ENCODE measurements at places on chromosomes 12 and 14.

- DNase-seq, result peak; percentile 92
These were observed 177.1 kb upstream of the SLC38A2 start for GRCh38 chr12:46549527-46550265.

DNA sequence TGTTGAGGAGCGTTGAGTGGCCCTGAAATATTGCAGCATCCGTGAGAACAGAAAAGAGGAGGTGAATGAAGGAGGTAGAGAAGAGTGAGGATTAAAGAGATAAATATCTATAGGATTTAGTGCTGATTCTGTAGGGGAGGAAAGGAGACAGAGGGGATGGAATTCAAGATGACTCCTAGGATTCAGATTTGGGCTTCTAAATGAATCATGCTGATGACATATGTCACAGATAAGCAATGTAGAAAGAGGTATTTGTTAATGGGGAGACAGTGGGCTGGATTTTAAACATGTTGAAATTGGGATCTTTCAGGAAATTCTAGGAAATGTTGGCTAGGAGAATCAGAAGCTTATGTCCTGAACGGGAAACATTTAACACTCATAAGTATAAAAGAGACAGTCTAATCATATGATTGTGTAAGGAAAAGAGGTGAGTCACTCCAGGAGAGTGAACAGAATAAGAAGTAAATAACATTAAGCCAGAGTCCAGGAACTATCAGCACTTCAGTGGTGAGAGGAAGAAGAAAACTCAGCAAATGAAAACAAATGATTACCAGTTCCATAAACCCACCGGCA is 58.1 kb upstream of the DIO2 start:
- peak; percentile 80 for DNase-seq

- DNase-seq, result peak; percentile 44
These were observed 445.8 kb downstream of the ATP23 start for GRCh38 chr12:58387199-58387598.

DNA sequence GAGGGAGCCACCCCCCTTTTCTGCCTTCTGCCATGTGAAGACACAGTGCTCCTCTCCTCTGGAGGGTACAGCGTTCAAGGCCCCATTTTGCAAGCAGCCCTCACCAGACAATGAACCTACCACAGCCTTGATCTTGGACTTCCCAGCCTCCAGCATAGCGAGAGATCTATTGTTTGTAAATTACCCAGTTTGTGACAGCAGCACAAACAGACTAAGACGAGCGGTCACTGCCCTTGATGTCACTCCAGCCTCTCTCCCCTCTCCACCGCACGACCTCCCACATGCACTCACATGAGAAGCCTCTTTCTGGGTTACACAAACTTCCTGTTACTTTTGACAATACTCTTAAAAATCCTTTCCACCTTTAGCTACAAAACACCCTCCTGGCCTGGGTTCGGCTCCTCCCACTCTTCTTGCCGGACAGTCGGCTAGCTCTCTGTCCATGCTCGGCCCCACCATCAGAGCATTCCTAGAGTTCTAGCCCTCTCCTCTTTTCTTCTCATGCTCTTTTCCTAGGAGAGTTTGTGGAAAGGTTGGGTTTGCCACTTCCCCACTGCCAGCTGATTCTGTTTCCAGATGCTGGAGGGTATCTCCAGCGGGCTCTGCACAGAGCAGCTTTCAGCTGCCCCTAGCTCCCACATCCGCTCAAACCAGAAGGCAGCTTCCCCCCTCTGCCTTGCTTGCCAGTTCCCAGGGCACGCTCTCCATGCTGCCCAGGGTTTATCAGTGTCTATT is 124.3 kb downstream of the FOXN3 start:
- no peak for DNase-seq

DNA sequence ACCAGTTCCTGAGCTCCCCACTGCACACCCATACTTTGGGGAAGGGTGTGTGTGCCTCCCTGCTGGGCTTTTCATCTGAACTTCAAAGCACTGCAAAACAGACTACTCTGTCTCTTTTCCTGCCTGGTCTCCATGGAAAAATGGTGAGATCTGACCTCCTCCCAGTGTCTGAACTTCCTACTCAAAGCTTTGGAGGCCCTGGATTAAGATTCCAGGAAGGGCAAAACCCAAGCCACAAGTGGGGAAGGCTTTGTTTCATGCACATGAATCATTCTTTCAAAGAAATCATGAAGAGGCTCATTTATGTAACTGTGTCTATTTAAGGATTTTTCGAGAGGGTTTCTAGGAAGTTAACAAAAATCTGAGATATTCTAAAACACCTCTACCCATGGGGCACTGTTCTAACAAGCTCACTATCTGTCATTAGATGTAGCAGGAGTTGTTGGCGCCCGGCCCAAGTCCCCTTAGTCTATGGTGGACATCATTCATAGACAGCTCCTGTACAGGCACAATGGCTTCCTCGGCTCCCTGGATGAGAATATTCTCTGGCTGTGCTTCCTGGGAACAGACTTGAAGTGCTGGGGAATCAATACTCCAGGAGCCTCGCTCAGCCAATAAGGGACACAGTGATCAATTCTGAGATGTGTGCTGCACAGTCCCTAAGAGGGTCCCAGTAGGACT is 224.0 kb downstream of the KTN1 start:
- DNase-seq, result peak; percentile 66

- peak; percentile 80 for DNase-seq
These were observed 790 bp downstream of the SSH1 start for GRCh38 chr12:108856428-108857157.

DNA sequence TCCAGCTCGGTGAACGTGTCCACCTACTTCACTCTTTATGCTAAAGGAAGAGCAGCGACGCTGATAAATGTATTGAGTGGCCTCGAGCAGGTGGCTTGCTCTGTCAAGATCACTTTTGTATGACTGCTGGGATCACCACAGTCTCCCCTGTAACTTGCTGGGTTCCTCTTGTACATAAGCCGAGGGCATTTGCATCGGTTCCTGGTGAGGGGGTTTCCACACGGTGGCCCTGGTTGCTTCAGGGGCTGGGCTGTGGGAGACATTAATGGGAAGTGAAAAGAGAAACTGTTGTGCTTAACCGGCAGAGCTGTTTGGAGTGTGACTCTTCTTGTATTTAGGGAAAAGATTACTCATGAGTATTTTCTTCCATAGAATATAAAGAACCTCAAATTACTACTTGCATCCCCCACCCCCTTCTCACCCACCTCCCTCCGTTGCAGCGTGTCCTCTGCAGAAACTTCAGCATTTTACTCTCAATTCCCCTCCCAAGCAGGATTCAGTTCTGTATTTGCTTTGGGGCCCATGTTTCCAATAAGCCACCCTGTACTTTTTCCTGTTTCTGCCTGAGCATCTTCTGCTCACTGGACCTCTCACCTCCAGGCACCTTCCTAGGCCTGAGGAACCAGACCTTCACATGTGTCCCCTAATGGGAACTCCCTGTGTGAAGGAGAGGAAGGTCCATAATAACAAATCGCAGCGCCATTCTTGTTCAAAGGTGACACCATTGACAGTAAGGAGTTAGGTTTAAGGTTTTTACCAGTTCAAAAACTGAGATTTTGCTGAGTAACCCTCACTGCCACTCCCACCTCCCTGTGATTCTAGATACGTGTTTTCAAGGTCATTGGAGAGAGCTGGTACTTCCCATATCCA is 187.0 kb downstream of the ETV6 start:
- DNase-seq, result no peak

DNA sequence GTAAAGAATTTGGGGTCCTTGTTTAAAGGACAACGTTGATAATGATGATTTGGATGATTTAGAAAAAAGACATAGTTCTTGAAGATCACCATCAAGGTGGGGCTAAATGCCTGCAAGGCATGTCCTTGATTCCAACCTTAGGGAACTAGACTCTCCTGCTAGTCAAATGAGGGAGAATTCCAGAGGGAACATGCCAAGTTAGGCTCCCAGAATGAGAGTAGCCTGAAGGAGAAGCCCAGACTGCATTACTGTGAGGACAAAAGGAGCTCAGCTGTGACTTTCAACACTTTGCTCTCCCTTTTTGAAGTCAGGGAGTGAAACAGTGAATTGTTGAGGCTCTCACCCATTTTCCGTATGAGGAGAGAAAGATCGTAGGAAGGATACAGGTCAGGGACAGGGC is 95.2 kb upstream of the TBX3 start:
- no peak for DNase-seq

DNA sequence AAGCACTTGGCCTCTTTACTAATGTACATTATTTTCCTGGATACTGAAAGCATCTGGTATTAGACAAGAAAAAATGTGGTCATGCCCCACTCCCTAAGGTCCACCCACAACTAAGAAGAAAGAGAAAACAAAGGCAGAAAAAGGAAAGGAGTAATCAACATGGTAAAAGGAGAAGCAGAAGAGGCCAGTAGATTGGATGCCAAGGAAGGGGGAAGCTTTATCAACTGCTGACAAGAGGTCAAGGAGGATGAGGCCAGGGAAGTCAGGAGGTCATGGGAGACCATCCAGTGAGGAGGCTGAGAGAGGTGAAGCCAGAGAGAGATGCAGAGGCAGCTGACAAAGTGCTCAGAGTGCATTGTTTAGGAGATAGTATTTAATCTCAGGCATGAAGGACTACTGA is 383.5 kb downstream of the ZFP36L1 start:
- no peak for DNase-seq

DNA sequence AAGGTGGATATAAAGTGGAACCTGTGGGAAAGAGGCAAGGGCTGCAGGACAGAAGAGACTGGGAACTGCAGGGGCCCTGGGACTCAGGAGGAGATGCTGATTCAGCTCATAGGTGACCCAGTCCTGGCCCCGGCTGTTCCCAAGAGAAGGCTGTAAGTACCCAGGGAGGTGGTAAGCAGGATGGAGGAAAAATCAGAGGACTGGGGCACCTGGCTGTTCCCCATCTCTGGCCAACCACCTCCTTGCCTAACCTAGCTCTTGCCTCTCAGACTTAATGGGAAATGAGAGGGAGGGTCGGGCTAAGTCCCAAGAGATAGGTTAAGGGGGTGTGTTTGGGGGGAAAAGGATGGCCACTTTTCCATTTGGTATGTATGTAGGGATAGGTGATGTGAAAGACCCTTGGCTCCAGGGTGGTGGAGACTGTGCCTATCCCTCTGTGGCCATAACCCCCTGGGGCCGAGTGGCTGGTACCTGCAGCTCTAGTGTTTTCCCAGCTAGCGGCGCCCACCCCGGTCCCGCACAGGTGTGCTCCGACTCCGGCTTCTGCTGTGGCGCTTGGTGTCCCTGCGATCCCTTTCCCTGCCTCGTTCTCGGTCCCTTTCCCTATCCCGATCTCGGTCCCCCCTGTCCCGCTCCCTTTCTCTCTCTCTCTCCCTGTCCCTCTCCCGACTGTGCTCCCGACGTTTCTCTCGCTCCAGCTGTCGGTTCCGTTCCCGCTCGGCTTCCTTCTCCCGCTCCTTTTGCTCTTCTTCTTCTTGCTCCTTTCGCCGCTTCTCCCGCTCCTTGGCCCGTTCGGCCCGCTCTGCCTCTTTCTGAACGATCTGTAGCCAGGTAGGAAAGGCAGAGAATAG is 1.6 kb upstream of the CDH24 start:
- DNase-seq, result no peak

DNA sequence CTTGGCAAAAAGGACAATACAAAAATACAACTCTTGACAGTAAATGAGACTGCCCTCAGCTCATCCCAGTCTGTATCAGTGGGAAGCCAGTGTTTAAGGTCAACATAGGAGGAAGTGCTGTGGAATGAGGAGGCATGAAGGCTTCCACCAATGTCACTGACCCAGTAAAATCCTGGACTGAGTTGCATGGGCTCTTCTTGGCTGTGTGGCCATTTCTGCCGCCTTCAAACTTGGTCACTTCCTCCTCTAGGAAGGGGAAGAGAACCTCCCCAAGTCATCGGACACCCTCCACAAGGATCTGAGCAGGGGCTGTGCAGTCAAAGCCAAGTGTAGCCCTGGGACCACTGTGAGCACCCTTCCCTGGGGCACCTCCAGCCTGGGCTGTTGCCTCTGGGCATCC is 11.9 kb downstream of the GPR68 start:
- DNase-seq, result no peak

GRCh38 chr12:110896559-110896958 is 23.8 kb downstream of the MYL2 start:
- DNase-seq, result no peak

GRCh38 chr14:65242732-65243134 is 140.4 kb upstream of the MAX start:
- DNase-seq, result peak; percentile 34

Measured in fibroblast of pulmonary artery (primary cell).